ENCODE measurements at places on chromosomes 1 and 21.
A peak's percentile ranks its signal among the peaks of the same experiment; 100 is the strongest.

DNA sequence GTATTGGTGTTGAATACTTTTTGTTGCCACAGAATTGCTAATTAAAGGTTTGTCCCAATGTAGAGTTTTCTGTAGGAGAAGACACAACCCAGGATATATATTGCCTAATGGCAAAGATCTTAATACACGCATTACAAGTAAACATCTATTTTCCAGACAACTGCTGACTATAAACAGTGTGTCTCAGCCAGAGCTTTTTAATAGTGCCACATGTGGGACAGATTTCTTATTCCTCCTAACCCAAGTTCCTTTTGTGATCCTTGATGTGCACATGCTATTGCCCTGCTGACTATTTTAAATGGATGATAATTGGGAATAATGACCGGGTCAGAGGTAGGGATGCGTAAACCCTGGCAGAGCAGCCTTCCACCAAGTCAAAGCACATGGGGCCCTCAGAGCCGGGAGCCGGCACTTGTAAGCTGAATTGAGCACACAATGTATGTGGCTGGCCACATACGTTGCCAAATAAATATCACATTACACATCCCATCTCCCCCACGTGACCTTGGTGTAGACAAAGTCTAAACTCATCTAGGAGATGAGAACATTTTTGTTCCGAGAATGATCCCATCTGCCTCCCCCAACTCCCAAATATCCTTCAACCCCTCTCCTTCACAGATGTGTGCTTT lies 209.8 kb upstream of the NFIA start:
- no peak for DNase-seq

DNA sequence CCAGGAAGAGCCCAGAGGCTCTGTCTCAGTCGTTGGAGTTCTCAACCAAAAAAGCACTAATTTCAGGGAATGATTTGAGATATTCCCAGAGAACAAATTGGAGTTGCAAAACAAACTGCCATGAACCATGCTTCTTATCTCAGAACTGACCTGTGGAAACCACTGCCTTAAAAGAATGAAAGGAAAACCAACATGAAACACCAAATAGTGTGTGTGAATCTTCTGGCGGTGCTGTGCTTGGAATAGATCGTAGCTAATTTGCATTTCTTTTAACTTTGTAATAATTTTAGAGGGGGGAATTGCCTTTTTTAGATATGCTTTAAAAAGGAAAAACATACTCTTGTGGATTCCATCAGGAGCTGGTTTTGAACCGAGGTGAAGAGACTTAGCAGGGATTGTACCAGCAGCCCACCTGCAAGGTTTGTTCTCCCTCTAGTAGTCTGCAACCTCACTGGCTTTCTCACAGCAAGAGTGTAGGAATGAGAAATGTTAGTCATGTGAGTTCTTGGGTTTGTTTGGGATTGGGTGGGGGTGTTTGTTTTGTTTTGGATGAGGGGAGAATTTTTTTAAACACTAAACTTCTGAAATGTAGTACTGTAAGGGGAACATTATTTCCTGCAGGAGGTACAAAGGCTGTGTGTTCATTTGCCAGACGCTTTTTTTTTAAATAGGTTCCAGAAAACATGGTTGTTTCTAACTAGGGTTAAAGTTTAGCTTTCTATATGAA lies 45.7 kb upstream of the ANGPTL1 start:
- no peak for DNase-seq

GRCh38 chr1:235006816-235007215 lies 121.8 kb downstream of the TOMM20 start:
- DNase-seq = no peak

GRCh38 chr21:37562920-37563640 lies 196.5 kb downstream of the DYRK1A start:
- no peak for DNase-seq

- DNase-seq = peak; percentile 65
Measured at GRCh38 chr21:45482899-45483821, 59.1 kb downstream of the SLC19A1 start.

DNA sequence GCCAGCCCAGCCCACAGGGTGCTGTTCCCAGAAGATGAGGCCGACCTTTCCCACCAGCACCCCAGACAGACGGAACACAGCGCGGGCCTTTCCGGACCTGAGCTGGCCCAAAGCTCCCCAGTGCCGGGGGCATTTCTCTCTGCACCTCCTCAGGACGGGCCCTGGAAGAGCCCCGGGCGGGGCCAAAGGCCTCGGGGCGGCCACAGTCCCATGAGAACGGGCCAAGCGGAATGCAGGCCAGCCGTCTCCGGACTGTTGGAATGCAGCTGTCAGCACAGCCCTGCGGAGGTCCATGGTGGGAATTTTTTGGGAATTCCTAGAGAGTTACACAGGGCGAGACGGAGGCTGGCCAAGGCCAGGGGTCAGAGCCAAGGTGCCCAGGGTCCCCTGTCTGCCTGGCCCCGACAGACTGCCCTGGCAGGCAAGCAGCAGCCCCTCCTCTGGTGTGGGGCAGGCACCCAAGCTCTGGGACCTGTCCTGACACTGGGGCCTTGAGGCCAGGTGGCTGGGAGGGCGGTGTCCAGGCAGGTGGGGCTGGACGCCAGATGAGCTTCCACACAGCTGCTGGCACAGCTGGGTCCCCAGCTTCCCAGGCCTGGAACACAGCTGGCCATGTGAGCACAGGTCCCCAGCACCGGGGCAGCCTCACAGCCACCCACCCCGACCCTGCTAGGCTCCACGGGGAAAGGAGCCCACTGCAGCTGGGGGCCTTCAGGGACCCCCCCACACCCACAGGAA lies 63.0 kb downstream of the MEGF6 start:
- DNase-seq = no peak

DNA sequence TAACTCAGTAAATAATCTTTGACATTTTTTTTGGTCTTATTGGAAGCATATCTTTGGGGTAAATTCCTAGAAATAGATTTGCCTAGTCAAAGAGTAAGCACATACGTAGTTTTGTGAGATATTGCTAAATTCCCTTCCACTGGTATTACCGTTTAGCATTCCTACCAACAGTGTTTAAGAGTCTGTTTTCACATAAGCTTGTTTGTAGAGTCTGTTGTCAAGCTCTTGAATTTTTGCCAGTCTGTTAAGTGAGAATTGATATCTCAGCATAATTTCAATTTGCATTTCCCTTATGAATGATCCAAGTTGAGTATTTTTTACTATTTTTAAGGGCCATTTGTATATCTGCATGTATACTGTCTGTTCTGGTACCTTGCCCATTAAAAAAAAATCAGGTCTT lies 37.0 kb upstream of the MPC2 start:
- DNase-seq = no peak

DNA sequence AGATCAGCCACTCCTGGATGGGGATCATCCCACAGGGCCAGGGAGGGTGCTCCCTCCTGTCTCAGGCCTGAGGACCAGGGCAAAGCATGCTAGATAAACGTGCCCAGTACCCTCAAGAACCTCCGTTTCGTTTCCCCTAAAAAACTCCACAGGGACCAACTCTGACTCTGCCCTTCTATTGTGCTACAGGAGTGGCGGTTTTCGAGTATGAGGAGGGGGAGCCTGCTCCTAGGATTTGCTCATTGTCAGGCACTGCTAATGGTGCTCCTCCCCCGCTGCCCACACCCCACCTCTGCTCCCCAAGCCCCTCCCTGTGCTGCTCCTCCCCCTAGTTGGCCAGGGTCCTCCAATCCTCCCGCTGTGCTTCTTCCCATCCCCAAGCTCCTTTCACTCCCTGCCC lies 32.0 kb downstream of the PGBD5 start:
- no peak for DNase-seq

- DNase-seq = no peak
Measured at GRCh38 chr1:186149591-186149990, 225.5 kb downstream of the TPR start.

DNA sequence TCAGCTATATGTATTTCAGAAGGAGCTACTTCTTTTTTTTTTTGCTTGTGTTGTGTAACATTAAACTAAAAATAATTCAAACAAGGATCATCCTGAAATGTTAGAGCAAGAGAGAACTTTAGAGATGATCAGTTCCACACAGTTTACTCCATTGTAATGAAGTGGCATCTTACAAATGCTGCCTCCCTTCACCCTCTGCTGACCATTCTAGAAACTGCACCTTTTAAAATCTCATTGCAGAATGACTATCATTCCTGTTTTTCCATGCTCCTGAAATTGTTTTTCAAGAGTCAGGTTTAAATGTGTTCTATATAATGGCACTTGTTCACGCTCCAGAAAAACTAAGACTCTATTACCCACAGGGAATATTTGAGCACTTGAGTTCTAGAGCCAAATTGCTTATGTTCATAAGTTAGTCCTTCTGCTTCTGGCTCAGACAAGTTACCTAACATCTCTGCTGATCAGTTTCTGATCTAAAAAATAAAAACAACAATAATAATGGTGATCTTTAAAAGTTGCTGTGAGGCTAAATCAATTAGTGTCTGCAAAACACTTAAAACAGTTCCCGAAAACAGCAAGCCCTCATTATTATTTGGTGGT lies 21.5 kb upstream of the SLC44A5 start:
- no peak for DNase-seq

GRCh38 chr1:225479996-225480720 lies 52.3 kb upstream of the LBR start:
- no peak for DNase-seq

GRCh38 chr1:242025681-242026080 lies 26.8 kb upstream of the MAP1LC3C start:
- DNase-seq = no peak

GRCh38 chr1:24765308-24765988 lies 20.2 kb downstream of the CLIC4 start:
- no peak for DNase-seq

DNA sequence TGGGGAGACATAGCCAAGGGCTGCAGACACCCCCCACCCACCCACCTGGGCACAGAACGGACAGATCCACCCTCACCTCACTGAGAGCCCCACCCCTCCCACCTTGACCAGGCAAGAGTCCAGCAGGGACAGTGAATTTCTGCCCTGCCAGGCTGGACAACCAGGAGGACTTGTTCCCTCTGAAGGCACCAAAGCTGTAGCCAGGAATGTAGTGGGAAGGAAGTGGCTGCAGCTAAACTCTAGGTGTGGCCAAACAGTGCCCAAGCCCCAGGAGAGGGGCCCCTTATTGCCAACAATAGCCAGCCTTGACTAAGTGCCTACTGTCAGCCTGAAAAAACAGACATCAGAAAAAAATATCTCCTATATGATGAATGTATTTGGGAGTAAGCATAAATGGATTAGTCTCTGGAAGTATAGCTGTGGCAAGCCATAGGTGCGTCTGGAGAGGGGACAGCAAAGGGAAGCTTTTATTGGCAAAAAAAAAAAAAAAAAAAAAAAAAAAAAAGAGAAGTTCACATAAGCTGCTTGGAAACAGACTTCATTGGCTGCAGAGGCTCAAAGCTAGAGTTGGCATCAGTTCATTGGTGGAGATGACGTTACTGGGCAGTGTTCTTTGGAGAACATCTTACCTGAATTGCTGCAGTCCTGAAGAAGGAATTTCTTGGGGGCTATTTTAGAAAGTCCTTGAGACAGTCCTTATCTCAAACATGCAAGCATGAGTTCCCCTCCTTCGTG lies 64.1 kb upstream of the TMEM51 start:
- DNase-seq = no peak

- no peak for DNase-seq
Measured at GRCh38 chr1:93620841-93621210, 60.8 kb downstream of the BCAR3 start.

DNA sequence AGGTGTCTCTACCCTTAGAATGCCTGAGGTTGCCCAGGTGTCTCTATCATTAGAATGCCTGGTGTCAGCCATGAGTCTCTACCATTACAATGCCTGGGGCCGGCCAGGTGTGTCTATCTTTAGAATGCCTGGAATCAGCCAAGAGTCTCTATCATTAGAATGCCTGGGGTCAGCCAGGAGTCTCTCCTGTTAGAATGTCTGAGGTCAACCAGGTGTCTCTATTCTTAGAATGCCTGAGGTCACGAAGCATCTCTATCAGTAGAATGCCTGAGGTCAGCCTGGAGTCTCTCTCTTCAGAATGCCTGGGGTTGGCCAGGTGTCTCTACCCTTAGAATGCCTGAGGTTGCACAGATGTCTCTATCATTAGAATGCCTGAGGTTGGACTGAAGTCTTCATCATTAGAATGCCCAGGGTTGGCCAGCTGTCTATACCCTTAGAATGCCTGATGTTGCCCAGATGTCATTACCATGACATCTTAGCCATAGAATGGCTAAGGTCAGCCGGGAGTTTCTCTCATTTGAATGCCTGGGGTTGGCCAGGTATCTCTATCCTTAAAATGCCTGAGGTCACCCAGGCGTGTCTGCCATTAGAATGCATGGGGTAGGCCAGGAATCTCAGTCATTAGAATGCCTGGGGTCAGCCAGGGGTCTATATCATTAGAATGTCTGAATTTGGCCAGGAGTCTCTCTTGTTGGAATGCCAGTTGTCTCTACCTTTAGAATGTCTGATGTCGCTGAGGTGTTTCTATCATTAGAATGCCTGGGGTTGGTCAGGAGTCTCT lies 44.0 kb downstream of the RNF187 start:
- no peak for DNase-seq

- DNase-seq = no peak
Measured at GRCh38 chr1:53257454-53258081, 19.2 kb upstream of the MAGOH start.

GRCh38 chr1:168911370-168911769 lies 182.4 kb upstream of the DPT start:
- no peak for DNase-seq

DNA sequence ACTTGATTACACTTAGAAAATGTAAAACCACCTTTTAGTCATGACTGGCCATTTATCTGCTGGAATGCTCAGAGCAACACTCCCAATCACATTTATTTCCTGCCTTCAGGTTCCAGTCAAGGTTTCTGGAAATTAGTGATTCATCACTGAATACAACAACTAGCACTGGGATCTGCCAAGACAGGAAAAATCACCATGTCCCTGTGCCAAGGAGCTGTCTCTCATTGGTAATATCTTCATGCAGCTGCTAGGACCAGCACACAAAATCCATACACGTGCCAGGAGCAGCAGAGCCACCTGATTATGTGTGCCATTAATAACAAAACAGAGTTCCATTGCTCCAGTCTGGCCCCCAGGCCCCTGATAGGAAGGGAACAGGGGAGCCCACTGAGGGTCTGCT lies 194.6 kb downstream of the TNR start:
- DNase-seq = no peak

GRCh38 chr1:46342084-46342656 lies 1.6 kb downstream of the NSUN4 start:
- DNase-seq = no peak

DNA sequence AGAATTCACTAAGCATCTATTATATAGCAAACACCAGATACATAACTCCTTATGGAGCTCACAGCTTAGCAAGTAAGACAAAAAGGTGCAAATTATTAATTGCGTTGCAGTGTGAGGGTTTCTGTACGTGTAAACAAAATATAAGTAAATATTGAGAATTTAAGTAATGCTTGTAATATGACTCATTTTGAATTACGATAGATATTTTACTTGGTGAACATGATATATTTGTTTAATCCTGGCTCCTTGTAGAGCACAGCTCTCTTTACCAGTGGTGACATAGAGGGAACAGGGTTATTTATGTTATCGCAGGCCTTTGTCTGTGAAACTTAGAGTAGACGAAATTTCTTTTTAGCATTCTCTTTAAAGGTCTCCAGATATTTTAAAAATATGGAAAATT lies 36.4 kb downstream of the LYPLAL1 start:
- DNase-seq = no peak
